T-cell (primary cell): ENCODE measurements at places on chromosomes 11 and 22.

DNA sequence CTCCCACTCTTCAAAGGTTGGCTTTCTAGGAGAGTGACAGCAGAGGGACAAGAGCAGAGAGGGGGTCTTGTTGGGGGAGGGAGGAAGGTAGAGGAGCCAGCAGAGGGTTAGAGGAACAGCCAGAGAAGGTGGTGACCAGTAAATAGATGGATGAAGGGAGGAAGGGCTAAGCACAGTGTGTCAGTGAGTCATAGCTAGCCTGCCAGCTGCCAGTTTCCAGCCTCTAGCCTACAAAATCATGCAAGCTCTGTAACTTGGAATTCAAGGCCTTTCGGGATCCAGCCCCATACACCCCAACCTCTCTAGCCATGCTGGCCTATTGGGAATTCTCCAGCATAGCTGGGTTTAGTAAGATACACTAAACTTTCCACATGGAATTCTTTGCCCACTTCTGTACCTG lies 147.4 kb upstream of the TEAD1 start:
- no peak for DNase-seq

DNA sequence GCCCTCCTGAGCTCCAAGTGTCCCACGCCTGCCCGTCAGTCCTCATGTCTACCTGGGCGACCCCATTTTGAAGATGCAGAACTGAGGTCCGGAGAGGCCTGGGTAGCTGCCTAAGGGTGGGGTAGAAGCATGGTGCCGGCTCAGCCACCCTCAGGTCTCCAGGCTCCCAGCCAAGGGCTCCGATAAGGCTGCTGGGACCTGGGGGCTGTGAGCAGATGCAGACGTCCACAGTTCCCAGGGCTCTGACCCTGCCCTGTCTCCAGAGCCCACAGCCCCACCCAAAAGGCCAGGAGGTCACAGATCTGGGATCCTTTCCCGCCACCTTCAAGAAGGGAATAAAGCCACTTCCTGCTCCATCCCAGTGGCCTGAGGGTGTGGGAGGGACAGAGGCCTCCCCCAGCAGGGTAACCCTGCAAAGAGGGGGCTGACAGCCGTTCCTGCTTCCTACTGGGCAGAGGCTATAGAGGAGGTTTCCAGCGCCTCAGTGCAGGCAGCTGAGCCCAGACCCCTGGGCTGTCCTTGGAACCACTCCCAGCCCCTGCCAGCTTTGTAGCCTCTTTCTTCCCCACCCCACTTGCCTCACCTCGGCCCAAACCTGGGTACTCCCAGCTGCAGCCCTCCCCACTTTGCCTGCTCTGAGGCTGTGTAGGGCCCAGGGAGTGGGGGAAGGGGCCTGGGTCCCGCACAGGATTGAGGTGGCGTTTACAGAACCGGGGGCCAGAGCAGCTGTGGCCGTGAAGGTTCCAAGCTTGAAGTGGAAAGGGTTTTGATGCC lies 85.5 kb downstream of the CDKN1C start:
- no peak for DNase-seq

DNA sequence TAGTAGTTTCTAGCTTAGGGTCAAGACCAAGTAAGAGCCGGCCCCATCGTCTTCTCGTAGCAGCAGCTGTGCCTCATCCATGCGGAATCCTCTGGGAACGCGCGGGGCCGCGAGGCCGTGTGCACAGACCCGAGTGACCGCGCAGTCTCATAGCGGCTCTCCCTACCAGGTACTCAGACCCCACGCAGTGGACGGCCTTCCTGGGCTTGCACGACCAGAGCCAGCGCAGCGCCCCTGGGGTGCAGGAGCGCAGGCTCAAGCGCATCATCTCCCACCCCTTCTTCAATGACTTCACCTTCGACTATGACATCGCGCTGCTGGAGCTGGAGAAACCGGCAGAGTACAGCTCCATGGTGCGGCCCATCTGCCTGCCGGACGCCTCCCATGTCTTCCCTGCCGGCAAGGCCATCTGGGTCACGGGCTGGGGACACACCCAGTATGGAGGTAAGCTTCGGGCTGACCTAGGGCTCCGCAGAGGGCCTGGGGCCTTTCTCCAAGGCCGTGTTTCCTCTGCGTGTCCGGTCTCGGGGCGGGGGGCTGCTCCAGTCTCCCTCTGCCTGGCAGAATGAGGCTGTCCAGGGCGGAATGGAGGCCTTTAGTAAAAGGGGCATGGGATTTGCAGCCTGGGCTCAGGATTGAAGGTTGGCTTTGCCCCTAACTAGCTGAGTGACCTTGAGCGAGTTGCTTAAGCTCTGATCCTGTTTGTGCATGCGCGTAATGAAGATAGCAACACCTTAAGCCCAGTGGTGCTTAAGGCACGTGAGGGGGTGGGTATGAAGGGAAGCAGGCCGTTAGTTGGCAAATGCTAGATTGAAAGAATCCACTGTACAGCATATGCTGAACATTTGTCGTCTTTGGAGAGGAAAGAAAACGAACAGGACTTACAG lies 48.9 kb downstream of the ST14 start:
- no peak for DNase-seq

DNA sequence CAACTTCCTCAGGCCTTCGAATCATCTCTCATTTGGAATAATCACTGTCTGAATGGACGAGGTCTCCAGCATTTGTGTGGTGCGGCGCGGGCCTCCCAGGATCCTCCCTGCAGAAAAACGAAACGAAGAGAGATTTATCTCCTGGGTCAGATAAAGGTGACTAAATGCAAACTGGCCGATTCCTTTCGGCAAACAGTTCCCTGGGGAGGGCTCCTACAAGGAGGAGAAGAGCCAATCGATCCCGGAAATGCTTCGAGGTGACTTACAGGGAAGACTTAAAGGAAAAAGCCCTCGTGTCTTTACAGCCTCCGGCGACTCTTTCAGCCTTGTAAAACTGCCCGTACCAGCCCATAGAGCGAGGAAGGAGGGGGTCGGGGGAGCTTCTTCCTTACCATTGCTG lies 126.5 kb downstream of the MIAT start:
- no peak for DNase-seq

DNA sequence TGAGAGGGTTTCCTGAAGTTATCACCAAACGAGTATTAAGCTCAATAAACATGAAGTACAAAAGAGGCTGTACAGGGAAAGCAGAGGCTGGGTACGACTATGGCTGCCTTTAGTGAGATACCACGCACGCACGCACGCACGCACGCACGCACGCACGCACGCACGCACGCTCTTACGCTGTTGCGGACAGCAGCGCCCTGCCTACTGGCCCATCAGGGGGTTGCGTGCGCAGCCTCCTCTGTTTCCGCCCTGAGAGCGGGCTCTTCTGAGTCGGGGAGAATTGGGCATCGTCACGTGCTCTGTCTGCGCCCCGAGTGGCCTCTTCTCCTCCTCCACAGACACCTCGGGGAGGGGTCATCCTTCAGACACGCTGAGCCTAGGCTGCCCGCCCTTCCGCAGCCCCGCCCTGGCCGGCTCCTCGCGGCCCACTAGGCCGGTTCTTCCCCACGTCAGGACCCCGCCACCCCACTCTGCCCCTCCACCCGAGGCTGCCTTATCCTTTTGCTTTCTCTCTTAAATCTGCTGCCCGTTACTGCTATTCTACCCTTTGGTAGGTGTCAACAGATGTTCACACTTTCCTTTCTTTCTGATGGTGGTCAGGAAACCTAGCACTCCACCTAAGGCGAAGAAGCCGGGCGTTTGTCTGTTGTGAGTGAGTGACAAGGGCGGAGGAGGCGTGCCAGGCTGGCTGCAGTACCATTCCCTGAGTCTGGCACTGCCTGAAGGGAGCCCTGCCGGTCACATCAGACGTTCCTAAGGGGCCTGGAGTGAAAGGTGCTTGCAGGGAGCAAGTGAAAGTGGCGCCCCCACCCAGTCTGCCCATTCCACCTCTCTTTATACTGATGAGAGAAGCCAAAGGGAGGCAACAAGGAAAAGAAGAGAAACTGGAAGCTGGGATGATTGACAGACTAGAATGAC lies 300.4 kb upstream of the B3GAT1 start:
- DNase-seq = no peak

DNA sequence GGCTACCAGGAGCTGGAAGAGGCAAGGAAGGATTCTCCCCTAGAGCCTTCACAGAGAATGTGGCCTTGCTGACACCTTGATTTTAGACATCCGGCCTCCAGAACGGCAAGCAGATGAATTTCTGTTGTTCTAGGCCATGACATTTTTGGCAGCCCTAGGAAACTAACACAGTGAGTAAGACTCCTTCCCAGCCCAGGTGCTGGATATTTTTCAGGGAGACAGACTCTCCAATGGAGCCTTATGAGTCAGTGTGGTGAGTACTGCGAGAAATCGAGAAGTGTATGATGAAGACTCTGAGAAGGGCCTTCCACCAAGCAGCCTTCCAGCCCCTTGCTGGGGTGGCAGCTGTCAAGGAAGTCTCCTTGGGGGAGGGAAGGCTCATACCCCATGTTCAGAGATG lies 114.4 kb downstream of the OSBP2 start:
- no peak for DNase-seq
